ENCODE measurements at places on chromosomes 1 and 21.
A peak's percentile ranks its signal among the peaks of the same experiment; 100 is the strongest.

DNA sequence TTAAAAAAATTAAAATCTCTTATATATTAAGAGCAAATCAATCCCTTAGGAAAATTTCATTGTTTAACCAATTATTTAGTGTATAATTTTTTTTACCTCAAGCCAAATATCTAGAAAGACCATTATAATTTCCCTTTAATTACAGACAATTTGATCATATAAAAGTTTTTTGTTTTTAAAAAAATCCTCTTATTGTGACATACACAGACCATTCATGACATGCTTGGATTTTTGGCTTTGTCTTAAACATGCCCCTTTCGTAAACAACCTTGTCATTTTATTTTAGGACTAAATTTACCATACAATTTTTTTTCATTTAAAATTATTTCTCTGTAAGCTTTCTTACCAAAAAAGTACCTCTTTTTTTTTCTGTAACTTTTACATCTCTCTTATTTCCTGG, 14.2 kb upstream of the CYP4B1 start:
- DNase-seq, result no peak

DNA sequence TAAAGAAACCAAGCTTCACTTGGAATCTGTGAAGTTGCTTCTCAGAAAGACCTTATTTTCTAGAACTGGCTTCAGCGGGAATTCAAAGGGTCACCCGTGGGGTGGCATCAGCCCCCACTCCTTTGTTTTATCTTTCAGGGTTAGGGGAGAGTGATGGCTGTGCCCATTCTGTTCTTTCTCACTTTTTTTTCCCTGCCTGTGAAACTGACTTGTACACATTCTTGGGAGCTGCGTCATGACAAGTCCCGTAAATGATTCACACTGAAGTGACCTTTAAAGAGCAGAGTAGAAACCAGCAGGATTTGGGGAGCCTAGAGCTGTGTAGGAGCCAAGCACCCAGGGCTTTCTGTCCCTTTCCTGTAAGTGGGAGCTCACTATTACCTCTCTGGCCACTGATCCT, 43.8 kb downstream of the SLC44A3 start:
- peak; percentile 89 for DNase-seq

DNA sequence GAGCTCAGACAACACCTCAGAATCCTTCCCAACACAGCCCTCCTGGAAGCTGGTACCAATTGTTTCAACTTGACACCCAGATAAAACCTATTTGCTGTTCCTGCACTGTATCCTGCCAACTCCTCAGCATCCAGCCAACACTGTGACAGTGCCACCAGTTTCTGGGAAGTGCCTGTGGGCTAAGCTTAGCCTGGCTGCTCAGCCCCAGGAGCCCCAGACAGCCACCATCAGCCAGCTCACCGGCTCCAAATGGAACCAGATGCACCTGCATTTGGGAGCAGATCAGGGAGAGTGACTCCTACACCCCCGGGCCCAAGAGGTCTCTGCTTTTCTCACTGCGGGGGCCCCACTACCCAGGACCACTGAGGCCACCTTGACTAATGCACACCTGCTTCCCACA, 24.9 kb downstream of the KCNN3 start:
- no peak for DNase-seq

GRCh38 chr1:55876276-55877060, 661.3 kb upstream of the USP24 start:
- DNase-seq, result no peak

- DNase-seq, result no peak
These were observed 2.1 kb downstream of the HEYL start for GRCh38 chr1:39637361-39637760.

GRCh38 chr21:45994086-45994661, 12.6 kb downstream of the COL6A1 start:
- no peak for DNase-seq

GRCh38 chr21:38997051-38997842, 186.0 kb downstream of the PSMG1 start:
- no peak for DNase-seq

DNA sequence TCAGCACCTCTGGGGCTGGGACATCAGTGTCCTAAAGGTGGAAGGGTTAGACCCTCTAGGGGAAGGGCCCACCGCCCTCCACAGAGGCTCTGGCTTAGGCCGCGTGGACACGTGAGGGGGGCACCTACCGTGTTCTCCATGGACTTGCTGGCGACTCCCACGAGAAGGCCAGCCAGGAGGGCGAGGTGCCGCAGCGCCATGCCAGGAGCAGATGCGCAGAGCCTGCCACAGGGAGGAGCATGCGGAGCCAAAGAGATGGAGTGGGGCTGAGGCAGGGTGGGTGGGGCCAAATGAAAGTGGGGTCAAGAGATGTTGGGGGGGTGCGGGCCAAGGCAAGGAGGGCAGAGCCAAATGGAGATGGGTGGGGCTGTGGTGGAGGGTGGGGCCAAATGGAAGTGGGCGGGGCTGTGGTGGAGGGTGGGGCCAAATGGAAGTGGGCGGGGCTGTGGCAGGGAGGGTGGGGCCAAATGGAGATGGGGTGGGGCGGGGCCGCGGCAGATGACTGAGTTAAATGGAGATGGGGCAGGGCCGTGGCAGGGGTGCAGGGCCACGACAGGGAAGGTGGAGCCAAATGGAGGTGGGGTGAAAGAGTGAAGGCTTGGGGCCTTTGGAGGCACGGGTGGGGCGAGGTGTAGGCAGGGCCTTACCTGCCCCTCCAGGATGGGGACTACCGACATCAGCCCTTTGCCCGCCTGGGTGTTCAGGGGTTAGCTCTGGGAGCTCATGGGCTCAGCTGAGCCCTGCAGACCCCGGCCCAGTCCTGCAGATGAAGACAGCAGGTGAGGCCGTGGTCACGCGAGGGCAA, 17.4 kb upstream of the RNF223 start:
- DNase-seq, result no peak

DNA sequence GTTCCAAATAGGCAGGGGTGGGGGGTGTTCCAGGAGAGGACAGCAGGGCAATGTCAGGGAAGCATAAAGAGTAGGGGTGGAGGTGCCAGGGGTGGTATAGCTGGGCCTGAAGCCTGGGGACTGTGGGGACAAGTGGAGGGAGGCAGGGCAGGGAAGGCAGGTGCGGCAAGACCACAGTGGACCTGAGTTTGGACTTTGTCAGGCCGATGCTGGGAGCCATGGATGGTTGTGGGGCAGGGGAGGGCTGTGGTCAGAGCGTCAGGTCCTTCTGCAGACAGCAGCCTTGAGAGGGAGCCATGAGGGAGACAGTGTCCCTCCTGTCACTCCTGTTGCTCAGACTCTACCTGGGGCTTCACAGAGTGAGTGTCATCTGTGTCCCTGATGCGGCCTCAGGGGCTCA, 320.3 kb downstream of the PTPRU start:
- DNase-seq, result no peak

DNA sequence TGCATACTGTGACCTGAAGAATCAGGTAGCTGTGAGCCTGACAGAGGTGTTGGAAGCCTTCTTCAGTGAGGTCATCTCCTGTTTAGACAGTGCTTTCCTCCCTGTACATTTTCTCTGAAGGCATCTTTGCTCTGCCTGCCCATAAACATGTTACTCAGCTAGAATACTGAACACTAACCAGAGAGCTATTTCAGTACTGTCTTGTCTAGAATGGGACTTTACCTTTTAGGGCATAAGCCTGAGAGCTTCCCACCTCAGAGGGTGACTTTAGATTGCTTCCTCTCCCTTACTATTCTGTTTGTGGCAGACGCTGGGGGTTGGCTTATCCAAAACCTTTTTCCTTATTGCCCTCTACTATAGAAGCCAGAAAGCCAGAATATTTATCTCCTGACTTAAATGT, 23.3 kb upstream of the ZNF326 start:
- no peak for DNase-seq

DNA sequence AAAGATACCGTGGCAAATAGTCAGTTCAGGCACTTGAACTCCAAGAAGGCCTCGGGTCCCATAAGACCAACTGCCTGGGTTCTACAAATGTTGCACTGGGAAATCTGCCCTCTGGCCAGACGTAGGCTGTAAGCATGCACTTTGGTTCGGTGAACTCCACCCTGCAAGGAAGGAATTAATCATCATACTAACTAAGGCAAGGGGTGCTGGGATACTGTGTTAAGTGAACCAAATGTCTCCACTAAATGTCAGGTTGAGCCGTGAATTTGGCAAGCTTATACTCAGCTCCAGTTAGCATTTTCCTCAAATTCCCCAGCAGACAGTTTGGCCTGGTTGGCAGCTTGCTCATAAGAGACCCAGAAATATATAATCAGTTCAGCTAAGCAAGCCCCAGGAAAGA, 385.9 kb downstream of the GPATCH2 start:
- DNase-seq, result no peak

DNA sequence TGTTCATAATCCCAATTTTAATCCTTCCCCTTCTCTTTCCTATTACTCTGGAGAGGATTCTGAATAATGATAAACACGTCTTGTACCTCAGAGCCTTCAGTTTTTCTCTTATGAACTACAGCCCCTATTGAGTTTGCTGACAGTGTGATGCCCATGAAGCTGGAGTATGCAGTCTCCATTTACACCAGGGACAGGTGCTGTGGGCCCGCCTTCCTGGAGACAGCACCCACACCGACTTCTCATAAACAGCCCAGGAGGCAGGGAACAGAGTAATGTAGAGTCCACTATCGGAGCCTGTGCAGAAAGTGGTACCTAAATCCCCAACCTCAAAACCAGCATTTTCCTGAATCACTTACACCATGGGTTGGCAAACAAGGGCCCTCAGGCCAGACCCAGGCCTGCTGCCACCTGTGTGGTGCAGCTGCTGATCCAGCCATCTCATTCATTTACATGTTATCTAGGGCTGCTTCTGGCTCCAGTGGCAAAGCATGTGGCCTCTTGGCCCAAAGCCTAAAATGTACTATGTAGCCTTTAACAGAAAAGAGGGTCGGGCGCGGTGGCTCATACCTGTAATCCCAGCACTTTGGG, 95.1 kb upstream of the KRTAP19-8 start:
- DNase-seq, result no peak

- peak; percentile 46 for DNase-seq
These were observed 44.1 kb upstream of the SLC25A33 start for GRCh38 chr1:9494936-9495758.

GRCh38 chr21:29261555-29262540, 36.9 kb upstream of the BACH1 start:
- no peak for DNase-seq

GRCh38 chr1:68049941-68050878, at the start of gene DIRAS3:
TSS of gene DIRAS3 (minus strand) at chr1:68050627. CDS start at chr1:68047297, 3,330 bp downstream.
- DNase-seq, result peak; percentile 32

- peak; percentile 21 for DNase-seq
These were observed 139.4 kb upstream of the B3GALT2 start for GRCh38 chr1:193325771-193326170.

DNA sequence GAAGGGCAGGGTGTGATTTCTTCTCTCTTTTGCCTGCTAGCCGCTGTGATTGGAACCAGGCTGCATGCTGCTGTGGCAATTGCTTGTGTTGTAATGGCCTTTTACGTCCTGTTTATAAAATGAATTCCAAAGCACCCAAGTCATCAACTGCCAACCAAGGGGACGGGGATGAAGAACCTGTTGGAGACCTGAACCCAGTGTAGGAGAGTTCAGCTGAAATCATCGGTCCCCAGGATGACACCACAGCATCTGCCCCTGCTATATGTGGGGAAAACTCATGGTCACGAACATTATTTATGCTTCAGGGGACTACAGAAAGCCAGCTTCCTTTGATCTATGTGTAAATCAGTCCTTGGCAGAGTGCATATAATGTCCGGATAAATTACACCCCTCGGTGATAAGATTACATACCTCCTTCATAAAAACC, 3.8 kb downstream of the TMEM167B start:
- no peak for DNase-seq

DNA sequence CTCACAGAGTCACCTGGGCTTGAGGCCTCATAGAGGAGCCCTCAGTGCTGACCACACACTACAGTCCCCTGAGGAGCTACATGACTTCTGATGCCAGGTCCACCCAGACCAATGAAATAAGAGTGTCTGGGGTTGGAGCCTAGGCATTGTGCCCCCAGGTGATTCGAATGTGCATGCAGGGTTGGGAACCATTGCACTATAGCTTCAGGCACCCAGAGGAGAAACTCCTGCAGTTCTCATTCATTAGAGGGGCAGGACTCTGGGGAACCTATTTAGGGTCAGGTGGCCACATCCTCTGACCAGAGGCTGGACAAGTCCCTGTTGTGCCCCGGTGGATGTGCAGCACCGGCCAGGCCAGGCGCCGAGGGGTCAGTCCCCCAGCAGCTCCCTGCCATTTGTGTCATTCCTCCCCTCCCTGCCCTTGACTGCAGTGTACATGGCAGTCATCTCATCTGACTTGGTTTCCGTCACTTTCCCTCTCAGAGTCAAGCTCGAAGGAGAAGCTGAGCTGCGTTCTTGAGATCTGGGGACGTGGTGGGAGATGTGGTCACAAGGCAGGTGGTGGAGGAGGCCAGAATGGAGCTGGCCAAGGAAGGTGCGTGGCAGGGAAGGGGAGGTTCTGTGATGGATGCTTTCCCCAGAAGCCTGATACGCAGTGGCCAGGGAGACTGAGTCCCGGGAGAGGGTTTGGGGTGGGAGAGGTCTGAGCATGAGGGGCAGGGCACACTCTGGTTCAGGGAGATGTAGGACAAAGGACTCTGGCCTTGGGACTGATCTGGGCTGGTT, 6.4 kb downstream of the CLDN19 start:
- DNase-seq, result no peak

- no peak for DNase-seq
These were observed 47.3 kb downstream of the NCAM2 start for GRCh38 chr21:21045518-21045917.

- no peak for DNase-seq
These were observed 123.2 kb downstream of the NTNG1 start for GRCh38 chr1:107264007-107264406.

DNA sequence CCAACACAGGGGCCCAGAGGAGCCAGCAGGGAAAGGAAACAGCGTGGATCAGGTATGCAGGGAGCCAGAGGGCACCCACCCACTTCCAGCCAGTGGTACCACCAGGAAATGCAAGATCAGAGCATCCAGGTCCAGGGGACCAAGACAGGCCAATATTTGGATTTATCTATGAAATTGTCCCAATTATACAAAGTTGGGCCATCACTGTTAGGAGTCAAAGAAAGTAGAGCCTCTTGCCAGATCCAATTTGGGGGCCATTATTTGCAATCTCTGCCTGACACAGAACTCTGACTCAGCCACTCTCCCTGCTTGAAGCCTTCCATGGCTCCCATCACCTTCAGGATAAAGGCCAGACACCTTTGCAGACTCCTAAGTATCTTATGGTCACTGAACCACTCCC, 21.1 kb upstream of the TAS1R2 start:
- no peak for DNase-seq

DNA sequence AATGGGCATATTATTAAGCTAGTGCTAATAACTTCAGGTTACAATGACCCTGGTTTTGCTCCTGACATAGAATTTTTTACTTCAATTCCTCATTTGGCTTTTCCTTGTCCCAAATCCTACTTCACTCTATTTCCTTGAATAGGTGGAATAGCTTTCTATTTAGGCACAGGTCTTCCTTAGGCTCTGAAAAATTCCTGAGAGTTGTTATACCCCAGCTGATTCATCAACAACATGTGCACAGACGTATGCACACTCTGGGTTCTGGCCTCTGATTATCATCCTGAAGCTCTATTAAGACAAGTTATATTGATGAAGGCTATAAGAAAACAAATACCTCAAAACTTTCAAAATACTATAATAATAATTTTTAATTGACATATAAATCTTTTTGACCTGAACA, 172.4 kb downstream of the NTMT2 start:
- no peak for DNase-seq

GRCh38 chr1:107141491-107142126, 770 bp downstream of the NTNG1 start:
- peak; percentile 24 for DNase-seq

All from ACHN (cell line).